ENCODE measurements at places on chromosomes 3 and 15. TPM values are rescaled to one million over a fixed set of nuclear protein-coding genes. Genes with fewer than 3 reads are reported as not detected.

DNA sequence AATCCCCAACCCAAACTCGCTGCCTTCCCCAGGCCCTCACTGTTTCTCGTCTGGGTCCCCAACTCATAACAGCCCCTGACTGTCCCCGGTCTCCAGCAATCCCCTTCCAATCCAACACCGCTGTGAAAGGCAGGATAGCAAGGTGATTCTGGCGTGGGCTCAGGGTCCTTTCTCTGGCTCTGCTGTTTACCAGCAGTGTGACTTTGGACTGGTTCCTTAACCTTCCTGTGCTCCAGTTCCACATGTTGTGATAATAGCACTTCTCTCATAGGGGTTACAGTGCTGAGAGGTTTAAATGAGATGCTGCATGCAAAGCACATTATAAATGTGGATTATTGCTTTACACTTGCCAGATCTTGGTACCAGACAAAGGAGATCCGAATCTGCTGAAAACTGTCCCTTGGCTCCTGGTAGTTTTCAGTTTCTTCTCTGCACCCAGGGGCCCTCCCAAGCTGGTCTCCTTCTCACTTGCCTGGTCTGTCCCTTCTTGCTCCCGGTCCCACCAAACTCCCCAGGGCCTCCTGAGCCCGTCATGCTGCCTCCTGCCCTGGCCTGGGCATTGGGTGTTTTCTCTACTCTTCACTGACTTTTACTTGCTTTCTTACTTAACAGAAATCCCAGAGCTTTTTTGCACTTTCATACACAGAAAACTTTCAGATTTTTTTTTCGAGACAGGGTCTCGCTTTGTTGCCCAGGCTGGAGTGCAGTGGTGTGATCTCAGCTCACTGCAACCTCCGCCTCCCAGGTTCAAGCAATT is 26.8 kb upstream of the CYP11A1 start:
- DNase-seq: no peak

DNA sequence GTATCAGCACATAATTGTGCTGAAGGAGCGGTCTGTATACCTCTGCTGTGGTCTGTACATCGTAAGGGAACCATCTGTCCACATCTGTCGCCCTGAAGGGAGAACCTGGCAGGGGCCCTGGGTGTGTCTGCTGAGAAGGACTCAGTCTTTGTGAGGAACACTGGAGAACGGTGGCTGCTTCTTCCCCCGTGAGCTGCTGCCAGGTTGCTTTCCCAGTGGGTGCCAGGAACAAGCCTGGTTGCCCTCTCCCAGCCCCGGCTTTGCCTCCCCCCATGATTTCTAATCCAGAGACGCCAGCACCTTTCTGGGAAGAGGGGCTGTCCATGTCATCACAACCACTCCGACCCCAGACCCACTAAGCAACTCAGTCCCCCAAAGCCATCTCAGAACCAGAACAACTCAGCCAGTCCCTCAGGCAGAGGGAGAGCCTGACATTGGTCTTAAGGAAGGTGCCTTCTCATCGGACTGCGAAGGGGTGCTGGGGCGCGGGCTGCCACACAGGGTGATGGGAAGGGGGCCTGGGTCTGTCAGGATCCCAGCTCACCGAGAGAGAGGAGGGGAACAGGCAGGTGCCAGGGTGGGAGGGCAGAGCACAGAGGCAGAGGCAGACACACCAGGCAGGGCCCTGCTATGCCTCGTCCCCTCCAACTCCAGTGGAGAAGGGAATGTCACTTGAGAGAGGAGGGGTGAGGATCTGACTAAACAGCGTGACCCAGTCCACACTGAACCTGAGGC is 8.5 kb downstream of the TNK2 start:
- DNase-seq: no peak

DNA sequence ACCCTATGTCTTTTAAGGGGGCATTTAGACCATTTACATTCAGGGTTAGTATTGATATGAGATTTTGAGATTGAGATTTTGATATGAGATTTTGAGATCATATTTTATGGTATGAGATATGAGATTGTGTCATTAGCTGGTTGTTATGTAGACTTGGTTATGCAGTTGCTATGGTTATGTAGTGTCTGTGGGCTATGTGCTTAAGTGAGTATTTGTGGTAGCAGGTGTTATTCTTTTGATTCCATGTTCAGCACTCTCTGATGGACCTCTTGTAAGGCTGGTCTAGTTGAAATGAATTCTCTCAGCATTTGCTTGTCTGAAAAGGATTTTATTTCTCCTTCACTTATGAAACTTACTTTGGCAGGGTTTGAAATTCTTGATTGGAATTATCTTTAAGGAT is 225.4 kb downstream of the SATB1 start:
- DNase-seq: no peak

- no peak for DNase-seq
Measured at GRCh38 chr3:189404797-189405484, 226.2 kb upstream of the TP63 start.

ZWILCH gene
- total RNA-seq: 17.3 TPM

PCBP4 gene
- 65.7 TPM for total RNA-seq

CNOT10 gene
- 13.6 TPM for total RNA-seq

NR2F2 gene
- total RNA-seq: 68.8 TPM

SHF gene
- 2.8 TPM for total RNA-seq

Data from glomerular endothelial cell (primary cell).